Choroid plexus epithelial cell (primary cell): ENCODE measurements at places on chromosomes 7 and 10.

DNA sequence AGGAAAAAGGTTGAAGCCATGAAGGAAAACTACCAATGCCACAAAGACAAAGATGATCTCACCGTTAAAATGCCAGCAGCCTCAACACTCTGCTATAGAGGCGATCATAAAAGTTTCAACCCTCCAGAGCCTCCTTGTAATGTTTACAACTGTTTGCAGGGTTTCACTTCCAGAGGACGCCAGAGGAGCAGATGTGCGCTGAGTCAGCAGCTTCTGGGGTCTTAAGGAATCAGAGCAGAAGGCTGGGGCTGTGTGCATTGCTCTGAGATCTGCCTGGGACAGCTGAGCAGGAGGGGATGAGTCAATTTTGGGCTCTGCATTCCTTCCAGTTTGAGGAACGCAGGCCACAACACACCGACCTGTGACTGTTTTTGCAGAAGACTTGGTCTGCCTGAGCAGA is 98.3 kb downstream of the TMEM130 start:
- DNase-seq, result peak; percentile 25

GRCh38 chr7:20249920-20250319 is 32.7 kb upstream of the MACC1 start:
- peak; percentile 30 for DNase-seq

DNA sequence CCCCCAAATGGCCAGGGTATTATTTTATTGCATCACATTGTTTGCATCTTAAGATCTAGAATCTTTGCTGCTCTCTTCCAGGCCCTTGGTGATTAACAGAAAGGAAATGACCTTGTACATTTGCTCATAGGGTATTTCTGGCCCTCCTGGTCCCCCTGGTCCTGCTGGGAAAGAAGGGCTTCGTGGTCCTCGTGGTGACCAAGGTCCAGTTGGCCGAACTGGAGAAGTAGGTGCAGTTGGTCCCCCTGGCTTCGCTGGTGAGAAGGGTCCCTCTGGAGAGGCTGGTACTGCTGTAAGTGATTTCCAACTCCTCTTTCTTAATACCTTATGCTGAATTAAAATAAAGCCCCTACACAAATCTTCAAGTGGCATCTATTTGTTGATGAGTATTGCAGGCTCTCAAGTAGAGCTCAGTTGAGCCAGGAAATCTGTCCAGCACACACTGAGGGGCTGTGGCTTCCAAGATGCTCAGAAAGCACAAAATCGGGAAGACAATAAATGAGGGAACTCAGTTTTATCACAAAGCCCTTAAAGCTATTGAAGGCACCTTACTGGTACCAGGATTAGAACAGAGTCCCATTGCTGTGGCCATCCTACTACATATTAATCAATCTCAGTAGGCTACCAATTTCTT is 28.2 kb downstream of the COL1A2 start:
- peak; percentile 34 for DNase-seq

DNA sequence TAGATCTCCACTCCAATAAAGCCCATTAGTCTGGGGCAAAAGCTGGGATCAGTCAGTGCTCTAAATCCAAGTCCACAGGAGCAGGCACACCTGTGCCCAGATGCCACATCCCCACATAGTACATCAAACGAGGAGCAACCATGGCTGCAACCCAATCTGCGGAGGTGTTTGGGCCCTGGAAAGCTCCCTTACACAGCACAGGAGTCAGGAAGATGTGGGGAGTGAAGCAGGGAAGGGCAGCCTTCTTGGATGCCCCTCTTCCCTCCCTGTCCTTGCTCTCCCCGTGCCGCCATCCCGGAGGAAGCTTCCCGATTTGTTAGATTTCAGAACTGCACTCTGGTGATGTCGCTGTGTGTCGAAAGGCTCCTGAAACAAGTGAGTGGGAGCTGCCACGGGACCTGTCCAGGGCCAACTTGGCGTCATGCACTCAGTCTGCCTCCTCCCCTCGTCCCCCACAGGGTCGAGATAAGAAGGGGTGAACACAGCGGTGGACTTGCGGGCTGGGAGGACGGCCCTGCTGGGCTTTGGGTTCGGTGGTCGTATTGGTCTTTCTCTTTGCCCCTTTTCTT is 230.6 kb upstream of the GRB10 start:
- no peak for DNase-seq
